ENCODE measurements at places on chromosomes 12 and 14.

DNA sequence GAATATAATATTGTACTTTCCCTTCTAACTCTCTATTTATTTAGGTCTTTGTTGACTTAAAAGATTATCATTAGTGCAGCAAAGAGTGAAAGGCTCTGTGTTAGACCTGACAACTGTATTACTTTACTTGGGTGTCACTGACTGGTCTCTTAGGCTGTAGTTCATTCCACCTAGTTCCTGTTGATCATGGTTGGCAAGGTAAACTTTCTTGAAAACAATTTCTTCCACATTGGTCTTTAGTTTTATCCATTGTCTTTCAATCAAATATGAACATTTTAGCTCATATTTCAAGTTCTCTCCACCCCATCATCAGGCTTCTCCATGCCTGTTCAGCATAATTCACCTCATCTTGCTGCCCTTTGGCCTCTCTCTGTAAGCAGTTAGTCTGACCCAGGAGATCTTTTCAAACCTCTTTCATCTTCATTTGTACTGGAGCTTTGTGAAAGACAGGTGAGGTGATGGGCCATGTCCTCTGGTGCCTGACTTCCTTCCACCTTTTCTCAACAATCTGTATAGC lies 32.1 kb upstream of the PPM1H start:
- no peak for DNase-seq

DNA sequence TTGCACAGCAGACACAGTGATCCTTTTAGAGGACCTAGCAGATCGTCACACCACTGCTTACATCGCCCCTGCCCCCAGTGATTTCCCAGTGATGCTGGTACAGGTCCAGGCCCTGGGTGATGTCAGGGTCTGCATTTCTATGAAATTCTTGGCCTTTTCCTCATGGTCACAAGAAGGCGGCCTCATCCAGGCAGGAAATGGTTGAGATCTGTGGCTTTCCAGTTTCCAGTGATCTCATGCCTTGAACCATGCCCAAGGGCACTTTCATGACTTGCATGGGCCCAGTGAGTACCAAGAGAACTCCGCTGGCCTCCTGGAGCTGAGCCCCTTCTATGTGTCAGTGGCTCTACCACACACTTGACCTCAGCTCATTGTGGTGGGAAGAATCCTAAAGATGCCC lies 41.9 kb upstream of the BDKRB2 start:
- no peak for DNase-seq

GRCh38 chr12:12017798-12018197 lies 52.9 kb upstream of the BCL2L14 start:
- DNase-seq, result no peak

- no peak for DNase-seq
These were observed 12.5 kb downstream of the PAPOLA start for GRCh38 chr14:96514694-96515093.

DNA sequence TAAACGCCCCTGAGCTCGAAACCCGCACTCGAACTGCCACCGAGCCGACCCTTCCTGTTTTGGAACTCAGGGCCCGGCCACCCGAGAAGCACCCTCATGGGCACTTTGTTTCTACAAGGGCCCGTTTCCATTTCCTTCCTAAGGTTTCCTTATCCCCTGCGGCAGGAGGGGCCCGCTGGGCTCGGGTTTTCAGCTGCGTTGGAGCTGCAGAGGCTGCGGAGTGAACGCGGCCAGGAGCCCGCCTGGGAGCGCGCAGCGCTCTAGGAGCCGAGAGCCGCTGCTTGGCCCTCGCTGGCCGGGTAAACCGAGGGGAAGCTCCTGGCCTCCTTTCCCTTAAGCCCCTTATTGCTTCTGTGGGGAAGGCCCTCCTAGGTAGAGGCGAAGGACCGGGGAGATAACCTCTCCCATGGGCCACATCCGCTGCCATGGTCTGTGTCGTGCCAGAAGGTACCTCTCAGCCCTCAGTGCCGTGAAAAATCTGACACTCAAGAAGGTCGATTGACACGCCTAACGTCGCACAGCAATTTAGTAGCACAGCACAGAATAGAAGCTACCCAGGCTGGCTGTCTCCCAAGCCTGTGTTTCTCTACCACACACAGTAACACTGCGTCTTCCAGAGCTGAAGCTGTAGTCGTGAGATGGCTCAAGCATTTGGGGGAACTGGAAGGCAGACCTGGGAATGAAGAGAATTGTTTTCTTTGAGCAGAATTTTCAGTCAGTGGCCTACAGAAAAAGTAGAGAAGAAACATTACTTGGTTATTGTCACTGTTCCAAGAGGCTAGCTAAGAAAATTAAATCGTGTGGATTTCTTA lies 12.9 kb upstream of the CALM1 start:
- peak; percentile 56 for DNase-seq

- no peak for DNase-seq
These were observed 58.5 kb upstream of the PLXNC1 start for GRCh38 chr12:94089891-94090290.

DNA sequence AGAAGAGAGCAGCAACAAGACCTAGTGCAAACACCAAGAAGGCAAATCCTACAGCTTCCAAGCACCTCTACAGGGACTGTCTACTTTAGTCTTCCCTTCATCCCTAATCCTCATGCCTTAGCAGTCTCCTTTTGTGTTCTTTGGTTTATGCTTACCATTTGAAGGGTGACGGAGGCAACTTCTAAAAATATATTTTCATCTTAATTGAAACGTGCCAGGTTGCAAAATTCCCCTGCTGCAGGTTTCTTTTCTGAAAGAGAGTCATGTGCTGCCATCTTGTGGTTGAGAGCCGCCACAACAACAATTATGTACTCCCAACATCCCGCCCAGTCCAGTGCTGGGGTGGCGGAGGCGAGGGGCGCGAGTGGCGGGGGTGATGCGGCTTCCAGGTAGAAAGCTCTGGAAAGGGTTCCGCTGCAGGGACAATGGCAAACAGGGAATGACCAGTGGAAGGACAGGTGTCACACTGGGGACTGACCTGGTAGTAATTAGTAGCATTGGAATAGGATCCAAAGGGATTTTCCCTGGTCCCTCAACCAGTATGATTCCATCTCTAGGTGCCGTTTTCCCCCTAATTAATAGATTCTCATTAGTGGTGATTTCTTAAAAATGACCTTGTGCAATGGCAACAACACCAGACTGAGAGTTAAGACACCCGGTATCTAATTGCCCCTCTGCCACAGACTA lies 80.3 kb upstream of the GNG2 start:
- DNase-seq, result peak; percentile 76

GRCh38 chr12:115374480-115375185 lies 690.7 kb upstream of the TBX3 start:
- no peak for DNase-seq

GRCh38 chr14:51507906-51508511 lies 143.7 kb upstream of the FRMD6 start:
- DNase-seq, result no peak

- DNase-seq, result no peak
These were observed 5.7 kb upstream of the ATG101 start for GRCh38 chr12:52063981-52064649.

GRCh38 chr12:90954921-90955320 lies at the start of gene CCER1:
TSS of gene CCER1 (minus strand) at chr12:90955176. CDS start at chr12:90954742, 434 bp downstream.
- DNase-seq, result no peak

DNA sequence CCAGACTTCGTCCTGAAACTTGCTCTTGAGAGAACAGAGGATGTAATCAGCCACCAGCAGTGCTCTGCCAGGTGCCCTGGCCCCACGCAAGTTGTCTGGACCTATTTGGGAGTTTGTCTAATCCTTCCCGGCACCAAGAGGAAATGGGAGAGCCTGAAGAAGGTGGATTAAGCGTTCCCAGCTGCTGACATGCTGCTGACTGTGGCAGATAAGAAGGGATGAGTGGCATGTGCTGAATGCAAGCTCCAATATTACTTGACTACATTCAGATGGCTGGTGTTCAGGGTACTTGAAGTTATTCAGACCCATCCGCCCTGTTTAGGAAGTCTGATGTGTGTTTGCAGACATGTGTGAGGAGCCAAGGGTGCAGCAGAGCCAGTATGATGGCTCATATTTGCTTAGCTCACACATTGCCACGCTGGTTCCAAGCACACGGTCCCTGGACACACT lies 440.6 kb upstream of the CCDC196 start:
- DNase-seq, result no peak

DNA sequence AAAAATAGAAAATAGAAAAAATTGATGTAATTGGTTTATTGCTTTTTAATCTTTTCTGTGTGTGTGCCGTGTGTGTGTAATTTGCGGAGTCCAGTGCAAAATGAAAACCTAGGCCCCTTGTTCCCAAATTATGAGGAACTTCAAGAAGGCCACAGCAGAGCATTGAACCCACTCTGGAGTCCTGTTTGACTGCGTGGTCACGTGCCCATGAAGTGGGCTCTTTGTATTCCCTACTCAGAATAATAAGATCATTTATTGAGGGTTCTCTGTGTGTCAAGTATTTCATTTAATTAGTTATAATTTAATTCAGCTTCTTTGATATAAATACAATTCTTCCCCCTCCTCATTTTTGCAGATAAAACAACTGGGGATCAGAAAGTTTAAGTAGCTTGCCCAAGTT lies 12.3 kb upstream of the NINJ2 start:
- DNase-seq, result no peak

- DNase-seq, result no peak
These were observed 9.1 kb upstream of the RNF34 start for GRCh38 chr12:121390856-121391255.

Data from activated CD4-positive, alpha-beta T cell treated with anti-CD3 and anti-CD28 coated beads for 4 hours (primary cell).